Left hindlimb (tissue), 1 donor: ENCODE measurements at places on chromosomes 1 and 21.

GRCh38 chr1:39214714-39214997 lies 10.2 kb downstream of the MACF1 start:
- no peak for DNase-seq

- no peak for DNase-seq
Observed at GRCh38 chr21:38120984-38121855, 135.6 kb upstream of the KCNJ15 start.

- DNase-seq: no peak
Observed at GRCh38 chr1:178066296-178066907, 27.5 kb upstream of the RASAL2 start.

DNA sequence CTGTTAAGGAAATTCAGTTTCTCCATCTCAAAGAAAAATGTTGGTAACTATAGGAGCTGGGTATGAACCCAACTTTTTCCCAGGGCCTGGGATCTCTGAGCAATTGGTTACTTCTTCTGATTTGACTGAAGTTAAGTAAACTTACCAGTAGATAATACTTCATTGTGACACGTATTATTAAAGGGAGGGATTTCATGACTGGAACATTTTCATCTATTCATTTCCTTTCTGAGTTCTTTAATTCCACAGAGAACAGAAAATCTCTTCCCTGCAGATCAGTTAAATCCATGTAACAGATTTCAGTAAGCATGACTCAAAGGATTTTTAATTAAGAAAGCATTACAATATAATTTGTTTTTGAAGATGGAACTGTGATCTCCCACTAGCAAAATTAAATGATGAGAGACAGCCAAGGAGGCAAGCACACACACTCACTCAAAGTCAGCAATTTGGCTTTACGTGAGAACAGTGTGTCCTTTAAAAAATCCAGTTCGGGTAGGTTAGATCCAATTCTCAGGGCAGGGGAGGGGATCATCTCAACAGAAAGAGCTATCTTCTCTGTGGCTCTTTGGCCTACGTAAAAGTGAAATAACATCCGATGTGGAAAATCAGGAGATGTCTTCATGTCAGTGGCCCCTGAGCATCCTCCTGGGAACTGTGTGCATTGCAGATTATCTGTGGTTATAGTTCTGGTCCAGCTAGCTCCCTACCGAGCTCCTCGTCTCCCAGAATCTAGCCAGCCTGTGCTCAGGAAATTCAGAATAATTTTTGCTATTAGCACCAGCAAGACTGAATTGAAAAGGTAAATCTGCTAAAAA lies 10.8 kb upstream of the MYOC start:
- no peak for DNase-seq
